ENCODE measurements at places on chromosomes 1 and 21.

DNA sequence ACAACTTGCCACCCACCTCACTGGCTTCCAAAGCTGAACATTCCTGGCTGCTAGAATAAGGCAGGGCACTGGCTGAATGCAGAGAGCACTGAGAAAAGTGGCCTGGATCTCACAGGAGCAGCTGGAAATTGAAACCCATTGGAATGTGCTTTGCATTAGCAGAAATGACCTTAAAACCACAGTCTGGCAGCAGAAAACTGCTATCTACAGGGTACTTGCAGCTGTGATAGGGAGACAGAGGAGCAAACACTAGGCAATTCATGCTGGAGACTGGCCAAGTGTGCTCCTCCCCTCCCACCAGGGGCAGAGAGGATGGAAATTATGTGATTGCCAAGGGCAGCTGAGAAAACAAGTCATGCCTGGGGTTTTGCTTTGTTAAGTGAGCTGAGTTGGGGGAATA, 47.2 kb downstream of the HSD3B1 start:
- DNase-seq = no peak

DNA sequence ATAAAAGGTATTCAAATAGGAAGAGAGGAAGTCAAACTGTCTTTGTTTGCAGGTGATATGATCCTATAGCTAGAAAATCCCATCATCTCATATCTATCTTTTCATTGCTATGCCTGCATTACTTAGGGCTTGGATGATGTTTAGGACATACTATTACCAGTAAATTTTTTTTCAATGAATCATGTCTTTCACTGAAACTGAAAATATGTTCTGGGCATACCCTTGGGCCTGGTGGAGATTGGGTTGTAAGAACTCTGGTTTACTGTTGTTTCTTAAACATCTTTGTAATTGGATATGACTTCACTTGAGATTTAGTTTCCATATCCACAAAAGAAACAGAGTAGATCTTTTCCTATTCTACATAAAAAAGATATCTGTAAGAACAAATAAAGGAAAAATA, 502.2 kb upstream of the PRMT6 start:
- DNase-seq = no peak

DNA sequence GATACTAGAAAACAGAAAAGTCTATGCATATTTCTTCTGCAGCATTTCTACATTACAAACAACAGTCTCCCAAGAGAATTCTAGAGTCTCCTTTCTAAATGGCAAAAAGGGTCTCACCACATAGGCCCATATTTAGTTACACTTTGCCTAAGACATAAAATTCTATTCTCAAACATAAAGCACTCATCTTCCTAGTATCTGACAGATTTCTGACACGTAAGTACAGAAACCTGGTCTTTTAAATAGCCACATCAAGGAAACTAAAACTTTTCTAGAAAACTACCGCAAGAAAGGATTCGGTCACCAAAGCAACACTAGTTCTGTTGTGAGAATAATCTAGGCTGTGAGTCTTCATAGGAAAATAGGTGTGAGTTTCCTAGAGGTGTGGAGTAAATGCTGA, 33.6 kb upstream of the CTSK start:
- DNase-seq = no peak

DNA sequence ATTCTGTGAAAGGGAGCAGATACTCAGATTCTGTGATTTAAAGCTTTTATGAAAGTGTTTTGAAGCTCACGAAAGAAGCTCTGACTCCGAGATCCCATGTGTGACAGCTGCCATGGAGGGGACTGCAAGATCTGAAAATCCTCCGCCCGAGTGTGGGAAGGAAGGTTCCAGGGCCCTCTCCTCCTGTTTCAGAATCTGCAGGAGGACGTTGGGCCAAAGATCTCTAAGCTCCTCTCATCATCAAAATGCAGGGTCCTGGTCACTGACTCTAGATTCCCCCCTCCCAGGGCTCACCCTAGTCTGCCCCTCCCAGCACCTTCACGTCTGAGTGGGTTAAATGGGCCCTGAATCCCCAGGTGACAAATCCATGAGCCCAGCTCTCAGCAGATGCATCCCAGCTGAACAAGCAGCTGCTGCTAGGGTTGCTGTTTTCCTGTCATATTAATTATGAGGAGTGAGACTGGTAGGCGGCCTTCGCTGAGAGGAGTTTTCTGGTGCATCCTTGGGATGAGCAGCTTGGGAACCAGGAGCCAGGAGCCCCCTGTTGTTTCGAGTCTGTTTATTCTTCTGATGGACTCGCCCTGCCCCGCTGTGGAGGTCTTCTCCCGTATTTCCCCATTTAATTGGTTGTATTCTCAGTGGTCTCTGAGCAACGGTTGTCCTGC, 402.0 kb downstream of the MATN1 start:
- DNase-seq = no peak

DNA sequence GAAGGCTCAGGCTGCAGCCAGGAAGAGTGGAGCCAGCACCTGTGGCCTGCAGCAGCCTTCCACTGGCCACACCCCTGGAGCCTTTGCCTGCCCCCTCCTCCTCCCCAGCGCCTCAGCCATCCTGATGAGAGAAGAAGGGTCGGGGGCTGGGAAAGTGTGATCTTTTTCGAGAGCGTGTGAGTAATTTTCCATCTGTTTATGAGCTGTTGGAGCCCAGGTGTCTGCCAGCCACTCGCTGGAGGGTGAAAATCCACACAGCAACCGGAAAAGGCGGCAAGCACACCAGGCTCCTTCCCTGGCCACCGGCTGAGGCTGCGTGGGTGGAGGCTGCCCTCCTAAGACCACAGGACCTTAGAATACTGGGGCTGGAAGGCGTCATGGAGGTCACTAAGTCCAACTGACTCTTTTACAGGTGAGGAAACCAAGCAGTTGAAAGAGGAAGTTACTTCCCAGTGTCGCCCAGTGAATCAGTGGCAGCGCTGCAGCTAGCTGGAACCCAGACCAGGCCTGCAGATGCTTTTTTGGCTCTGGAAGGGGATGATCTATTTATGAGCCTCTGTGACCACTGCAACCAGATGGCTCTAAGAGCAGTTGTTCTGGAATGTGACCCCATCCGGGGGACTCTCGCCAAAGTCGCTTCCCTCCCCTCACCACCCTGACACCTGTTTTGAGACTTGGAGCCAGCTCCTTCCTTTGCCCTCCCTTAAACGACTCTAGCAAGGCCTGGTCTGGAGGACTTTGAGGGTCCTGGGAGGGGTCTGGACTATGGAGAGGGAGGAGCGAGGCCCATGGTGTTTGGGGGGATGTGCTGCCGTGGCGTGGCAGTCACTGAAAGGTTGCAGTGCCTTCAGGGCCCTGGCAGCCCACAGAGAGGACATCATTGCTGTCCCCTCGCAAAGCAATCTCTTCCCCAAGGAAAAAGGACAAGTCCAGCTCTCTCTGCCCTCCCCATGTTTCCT, 54.5 kb downstream of the LGR6 start:
- DNase-seq = no peak

GRCh38 chr1:243713470-243714186, 136.4 kb downstream of the AKT3 start:
- DNase-seq = no peak

DNA sequence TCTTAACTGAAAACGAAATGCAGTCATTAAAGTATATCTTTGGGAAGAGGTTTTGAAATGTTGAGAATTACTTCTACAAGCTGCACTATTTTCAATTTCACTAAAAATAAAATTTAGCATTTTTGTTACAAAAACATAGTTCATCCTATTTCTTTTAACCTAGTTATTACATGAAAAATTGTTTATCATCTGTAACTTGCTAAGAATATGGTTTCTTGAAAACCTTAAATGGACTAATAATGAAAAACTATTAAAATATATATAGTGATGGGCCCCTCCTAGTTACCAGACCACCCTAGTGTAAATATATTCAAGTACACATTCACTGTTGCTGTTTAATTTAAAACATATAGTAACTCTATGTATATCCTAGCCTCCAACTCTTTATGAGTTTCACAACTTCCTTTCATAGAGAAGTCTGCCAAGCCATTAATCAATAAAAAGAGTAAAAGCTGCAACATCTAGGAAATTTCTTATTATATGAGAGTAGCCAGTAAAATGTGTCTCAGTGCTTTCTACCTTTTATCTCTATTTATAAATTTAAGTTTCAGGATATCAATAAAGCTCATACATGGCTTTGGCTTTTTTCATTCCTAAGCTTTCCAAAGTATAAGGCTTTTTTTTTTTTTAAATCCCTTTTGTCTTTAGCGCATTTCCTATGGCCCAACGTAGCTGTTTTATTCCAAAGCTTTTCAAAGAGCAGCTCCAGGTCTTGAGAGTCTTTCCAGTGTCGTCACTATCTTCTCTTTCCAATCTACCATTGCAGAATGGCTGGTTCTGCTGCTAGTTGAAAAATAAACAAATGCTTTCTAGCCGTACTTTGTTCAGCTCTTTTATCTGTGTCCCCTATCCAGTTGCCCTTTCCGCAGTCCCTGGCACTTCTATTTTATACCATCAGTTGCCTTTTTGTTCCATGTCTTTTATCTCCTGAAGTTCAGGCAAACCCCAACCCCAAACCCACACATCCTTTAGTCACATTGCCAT, 6.5 kb downstream of the IRF2BP2 start:
- no peak for DNase-seq

GRCh38 chr1:93695411-93696005, 13.9 kb upstream of the BCAR3 start:
- DNase-seq = no peak

- DNase-seq = no peak
Observed at GRCh38 chr1:15799928-15800835, 7.3 kb downstream of the UQCRHL start.

GRCh38 chr1:58515794-58516401, 30.6 kb downstream of the OMA1 start:
- peak; percentile 19 for DNase-seq

- DNase-seq = no peak
Observed at GRCh38 chr1:243363832-243364231, 108.0 kb downstream of the SDCCAG8 start.

DNA sequence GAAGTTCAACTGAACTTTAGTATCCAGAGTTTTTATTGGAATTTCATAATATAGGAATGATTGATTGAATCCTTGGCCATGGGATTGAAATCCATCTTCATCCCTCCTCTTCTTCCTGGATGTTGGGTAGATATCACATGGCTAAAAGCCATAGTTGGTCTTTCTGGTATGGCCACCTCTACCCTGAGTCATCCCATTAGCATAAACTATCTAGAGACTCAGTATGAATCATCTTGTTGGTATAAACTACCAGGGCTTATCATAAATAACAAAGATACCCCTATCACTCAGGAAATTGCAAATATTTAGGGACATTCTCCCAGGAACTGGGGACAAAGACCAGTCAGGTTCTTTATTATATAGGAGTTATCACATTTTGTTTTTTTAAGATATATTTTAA, 21.2 kb upstream of the ZP4 start:
- no peak for DNase-seq

DNA sequence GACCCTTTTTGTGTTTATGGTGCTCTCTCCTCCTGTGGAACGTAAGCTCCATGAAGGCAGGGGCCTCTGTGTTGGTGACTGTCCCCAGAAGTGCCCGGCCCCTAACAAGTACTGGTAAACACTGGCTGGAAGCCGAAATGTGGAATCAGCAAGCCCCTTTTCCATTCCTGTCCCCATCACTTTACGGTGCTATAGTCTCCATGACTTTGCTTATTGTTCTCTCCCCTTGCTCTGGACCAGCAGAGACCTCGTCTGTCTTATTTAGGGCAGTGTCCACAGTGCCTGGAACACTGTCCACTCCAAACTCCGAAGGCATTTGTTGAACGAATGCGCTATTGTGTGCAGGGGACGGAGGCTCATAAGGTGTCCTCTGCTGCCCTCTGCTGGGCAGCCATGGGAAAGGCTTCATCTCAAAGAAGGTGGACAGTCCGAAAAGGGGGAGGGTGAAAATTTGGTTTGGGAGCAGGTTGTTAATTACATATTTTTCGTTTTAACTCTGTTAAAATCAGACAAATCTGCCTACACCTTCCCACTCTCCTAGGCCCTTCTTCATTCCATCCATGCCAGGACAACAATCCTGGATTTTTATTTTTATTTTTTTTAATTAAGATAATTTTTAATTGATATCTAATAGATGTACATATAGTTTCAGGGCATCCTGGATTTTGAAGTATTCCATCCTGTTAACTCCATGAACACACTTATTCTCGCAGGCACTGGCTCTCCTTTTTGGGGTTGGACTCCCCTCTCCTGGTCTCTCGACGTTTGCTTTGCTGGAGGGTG, 115.6 kb downstream of the PGBD5 start:
- peak; percentile 41 for DNase-seq

GRCh38 chr1:85409516-85409915, 55.4 kb downstream of the DDAH1 start:
- no peak for DNase-seq

GRCh38 chr1:167002354-167002753, 13.3 kb downstream of the MAEL start:
- no peak for DNase-seq

DNA sequence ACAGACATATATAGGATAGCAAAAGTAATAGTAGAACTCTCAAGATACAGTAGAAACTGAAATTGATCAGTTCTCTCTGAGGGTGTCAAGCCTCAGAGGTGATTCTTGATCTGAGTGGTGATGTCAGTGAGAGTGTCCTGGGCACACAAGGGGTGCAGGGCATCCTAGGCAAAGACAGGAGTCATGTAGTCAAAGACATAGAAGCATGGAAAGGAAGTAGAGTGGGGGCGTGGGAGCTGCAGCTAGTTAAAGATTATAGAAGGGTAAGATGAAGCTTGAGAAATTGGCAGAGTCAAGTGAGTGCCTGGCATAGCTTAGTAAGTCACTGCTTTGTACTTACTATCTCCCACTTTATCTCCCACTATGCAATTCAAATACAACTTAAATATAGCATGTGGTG, 22.8 kb downstream of the CDC7 start:
- DNase-seq = no peak

DNA sequence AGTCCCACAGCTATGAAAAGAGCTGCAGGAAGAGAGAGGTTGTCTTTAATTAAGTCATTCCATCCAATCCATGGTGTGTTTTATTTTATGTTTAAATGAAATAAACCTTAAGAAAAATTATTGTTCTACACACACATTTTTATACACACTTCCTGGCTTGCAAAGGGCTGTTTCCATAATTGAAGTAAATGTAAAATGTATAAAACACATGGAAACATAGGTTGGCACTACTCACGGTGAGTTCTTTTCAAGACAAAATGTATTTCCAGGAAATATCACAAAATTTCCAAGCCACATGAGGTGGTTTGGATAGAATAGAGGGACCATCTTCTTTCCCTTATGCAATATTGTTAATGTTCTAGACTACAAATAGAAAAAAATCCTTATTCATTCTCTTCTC, 426.8 kb upstream of the USP24 start:
- no peak for DNase-seq

- DNase-seq = no peak
Observed at GRCh38 chr1:162371611-162372010, 5.0 kb downstream of the SPATA46 start.

DNA sequence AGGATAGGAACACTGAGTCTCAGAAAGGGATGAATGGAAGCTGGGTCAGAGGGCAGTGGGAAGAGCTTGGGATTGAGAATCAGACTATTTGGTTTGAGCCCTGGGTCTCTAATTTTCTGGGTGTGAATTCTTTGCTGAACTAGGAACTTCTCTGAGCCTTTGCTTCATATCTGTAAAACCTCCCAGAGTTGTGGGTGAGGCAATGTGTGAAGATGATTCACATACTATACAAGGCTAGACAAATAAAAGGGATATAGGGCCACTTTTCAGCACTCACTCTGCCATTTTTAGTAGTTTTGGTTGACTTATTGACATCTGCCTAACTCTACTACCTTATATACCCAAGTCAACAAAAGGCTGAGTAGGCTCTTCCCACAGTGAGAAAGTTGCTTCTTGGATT, 77.7 kb upstream of the JUN start:
- DNase-seq = no peak

Measured in stimulated activated CD4-positive, alpha-beta T cell treated with anti-CD3 and anti-CD28 coated beads, Interleukin-2, amount 100 ng/mL, for 4 hours (primary cell).